Eye (tissue), 1 donor: ENCODE measurements at places on chromosomes 16 and 17.

DNA sequence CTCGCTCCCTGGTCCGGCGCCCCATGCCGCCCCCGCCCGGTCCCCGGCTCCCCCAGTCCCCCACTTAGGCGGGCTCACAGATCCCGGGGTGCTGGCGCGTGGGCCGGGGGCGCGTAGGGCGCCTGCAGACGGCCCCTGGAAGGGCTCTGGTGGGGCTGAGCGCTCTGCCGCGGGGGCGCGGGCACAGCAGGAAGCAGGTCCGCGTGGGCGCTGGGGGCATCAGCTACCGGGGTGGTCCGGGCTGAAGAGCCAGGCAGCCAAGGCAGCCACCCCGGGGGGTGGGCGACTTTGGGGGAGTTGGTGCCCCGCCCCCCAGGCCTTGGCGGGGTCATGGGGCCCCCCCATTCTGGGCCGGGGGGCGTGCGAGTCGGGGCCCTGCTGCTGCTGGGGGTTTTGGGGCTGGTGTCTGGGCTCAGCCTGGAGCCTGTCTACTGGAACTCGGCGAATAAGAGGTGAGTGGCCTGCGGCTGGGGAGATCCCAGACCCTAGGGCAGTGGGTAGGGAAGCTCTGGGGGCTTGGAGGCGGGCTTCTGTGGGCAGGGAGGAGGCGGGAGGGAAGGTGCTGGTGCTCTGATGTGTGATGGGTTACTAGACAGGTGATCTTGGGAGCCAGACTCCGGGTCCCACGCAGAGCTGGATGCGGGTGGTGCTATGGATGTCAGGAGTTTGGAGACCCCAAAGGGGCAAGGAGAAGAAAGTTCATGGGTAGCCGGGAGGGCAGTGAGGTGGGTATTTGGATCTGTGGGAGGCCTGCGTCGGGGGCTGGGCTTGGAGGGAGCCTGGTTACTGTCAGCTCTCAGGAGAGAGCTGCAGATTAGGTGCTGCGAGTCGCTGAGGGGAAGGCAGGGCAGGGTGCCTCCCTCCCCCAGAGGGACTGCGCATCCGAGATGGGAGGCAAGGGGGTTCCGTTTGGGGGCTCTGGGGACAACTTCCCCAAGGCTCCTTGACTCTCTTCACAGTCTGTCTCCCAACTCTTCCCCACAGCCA is 560 bp downstream of the EFNB3 start:
- DNase-seq = peak; percentile 56

DNA sequence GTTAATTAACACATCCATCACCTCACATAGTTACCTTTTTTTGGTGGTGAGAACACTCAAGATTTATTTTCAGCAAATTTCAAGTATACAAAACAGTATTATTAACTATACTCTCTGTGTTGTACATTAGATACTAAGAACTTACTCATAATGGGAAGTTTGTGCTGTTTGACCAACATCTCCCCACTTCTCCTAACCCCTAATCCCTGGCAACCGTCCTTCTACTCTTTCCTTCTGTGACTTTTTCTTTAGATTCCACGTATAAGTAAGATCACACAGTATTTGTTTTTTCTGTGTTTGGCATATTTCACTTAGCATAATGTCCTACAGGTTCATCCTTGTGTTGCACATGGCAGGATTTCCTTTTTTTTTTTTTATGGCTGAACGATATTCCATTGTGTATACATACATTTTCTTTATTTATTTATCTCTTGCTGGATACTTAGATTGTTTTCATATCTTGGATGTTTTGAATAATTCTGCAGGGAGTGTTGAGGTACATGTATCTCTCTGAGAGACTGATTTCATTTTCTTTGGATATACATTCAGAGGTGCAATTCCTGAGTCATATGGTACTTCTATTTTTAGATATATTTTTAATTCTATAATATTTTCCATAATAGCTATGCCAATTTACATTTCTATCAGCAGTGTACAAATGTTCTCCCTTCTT is 19.0 kb downstream of the PPM1D start:
- DNase-seq = no peak

DNA sequence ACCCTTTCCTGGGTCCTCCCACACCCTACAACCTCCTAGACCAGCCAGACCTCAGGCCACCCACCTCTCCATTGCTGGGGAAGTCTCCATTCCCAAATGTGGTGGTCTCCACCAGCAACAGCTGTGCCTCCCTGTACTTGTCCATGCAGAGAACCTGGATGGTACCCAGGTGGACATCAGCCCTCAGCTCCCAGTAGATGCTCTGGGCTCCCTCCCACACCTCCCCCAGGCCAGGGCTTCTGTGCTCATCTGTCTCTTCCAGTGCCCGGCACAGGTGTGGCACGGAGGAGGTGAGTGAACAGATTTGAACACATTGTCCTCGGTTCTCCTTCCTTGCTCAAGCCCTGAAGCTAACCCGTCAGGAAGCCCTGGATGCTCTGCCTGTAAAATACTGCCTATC is 34.6 kb downstream of the LGALS9 start:
- no peak for DNase-seq

DNA sequence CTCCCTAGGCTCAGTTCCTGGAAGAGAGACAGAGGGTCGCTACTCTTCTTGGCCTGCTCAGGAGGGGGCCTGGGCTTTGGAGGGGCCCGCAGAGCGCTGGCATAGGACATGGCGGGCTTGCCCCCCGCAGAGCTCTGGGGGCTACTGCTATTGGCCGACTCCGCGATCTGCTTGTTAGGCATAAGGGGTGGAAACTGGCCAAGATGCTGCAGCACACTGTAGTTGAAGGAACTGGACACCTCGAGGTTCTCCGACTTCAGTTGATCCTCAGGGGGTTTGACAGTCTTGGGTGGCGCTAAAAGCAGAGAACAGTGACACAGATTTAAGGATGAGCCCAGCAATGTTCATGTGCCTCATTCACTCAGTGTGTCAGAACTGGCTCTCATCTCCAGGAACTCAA is 33.9 kb downstream of the CACNG1 start:
- no peak for DNase-seq

DNA sequence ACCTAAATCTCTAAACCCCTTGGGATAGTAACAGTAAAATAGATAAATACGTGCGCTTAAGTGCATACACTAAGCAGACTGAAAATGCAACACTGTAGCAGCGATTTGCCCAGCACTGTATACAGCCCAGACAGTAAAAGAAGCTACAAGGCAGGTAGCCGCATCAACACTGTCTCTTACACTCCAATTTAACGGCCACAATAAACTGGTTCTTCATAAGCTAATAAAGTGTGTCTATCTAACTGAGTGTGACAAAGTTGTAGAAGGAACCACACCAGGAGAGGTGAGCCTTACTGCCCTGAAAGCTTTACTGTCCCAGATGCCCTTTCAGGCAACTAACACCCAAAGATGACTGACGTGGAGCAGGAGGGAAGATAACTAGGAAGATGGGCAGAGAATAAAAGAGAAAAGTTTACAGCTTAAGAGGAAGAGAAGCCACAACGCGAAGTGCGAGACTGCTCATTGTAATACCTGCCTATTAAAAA is 847 bp downstream of the ZDHHC7 start:
- no peak for DNase-seq

- no peak for DNase-seq
Measured at GRCh38 chr17:4444782-4445473, 11.2 kb downstream of the SPNS3 start.

DNA sequence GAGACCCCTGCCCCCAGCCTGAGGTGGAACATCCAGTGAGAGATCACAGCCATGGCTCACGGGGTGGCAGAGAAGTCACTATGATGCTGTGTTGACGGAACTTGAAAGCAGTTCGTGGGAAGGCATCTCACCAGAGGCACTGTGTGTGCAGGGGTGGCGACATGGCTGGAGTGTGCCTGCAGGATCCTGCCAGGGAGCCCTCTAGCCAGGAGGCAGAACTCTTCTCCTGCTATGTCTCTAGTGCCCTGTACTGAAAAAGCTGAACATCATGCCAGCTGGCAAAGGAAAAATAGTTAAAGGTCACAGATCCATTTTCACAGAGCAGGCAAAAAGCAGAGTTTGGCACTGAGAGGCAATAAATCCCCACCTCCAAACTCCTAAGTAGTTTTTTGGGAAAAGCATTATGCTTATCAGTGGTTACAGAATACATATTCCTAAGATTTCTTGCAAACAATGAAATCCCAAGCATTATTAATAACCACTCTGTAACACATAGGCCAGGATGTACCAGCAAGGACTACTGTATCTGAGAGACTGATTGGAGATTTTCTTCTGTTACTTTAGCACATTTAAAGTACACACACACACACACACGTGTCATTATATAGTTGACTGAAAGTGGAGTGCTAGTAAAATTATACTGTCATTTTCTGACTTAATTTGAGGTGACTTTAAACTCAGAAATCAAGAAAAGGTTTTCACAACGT is 36.8 kb downstream of the TNRC6C start:
- peak; percentile 23 for DNase-seq

DNA sequence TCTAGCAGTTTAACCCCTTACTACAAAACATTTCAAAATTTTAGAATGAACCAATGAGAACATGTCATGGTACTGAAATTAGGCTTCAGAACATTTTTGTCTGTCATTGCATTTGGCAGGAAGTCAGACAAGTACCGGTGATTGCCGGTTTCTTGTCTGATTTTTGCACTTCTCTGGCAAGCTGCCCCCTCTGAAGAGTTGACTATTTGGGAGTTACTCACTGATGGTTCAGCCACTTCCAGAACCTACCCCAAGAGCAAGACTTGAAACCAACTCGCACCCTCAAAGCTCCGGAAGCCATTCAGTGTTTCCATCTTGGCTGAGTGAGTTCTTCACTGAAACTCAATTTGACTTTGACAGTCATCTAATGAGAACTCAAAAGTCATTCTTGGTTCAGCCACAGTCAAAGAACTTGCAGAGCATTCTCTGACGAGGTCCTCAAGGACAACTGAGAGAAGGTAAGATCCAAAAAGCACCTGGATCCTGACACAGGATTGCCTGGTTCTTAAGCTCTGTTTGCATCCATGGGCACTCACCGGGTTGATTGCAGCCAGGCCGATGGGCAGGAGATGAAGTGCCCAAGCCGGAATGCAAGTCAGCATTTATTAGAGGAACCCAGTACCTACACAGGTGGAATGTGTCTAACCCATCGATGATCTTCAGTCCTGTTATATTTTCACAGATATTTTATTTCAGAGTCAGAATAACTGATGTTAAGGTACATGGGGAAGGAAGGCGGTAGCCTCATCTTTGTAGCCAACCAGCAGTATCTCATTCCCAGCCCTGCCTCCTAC is 93.6 kb downstream of the USP22 start:
- no peak for DNase-seq

DNA sequence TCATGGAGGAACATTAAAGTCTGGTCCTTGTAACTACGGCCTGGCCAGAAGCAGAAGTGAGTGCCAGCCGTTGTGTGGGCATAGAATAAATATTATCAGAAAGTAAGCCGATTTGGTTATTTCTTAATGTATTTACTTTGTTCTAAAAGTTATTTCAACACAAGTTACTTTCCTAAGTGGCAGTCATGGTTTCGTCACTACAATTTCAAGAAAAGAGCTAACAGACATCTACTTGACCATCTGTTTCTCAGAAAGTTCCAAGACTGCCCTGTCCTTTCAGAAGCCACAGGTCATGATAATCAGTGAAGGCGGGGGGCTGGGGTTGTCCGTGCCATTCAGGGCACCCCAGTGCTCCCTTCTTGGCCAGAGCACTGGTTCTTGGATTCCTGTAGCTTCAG is 14.9 kb upstream of the FASN start:
- no peak for DNase-seq

- DNase-seq = peak; percentile 36
Measured at GRCh38 chr16:4936181-4936990, 562 bp downstream of the PPL start.

GRCh38 chr16:69745232-69745612 is 9.5 kb downstream of the NOB1 start:
- DNase-seq = no peak

DNA sequence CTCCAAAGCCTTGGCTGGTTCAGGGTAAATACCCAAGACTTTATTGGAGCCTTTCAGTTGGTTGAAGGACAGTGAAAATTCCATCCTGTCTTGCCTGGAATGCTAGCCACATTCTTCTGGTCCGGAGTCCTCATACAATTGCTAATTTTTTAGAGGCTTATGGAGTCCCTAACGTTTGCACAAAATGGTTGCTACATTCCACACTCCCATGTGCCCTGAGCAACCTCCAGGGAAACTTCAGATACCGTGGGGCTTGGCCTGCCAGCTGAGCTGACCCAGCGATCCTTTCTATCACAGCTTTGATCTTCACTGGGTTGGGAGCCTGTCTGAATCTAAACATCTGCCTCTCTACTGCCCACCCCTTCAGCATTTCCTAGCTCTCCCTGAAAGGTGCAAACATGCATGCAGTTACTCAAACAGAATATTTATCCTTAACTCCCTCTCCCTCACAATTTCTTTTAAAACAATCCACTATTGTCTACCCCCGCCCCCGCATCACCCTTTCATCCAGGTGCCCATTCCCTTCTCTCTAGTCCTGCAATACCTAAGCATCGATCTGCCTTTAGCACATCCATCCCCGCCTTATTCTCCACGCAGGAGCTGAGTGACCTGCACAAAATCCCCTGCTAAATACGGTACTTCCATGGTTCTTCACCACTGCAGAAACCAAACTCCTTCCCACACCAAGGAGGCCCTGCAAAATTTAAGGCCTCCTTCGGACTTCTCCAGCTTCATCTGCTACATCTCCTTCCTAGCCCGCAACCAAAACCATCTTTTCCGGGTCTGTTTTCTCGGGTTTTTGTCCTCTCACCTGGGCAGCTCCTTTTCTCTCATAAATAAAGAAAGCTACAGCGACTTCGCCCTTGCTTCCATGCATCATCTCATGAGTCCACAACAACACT is 810 bp upstream of the GAN start:
- peak; percentile 19 for DNase-seq

DNA sequence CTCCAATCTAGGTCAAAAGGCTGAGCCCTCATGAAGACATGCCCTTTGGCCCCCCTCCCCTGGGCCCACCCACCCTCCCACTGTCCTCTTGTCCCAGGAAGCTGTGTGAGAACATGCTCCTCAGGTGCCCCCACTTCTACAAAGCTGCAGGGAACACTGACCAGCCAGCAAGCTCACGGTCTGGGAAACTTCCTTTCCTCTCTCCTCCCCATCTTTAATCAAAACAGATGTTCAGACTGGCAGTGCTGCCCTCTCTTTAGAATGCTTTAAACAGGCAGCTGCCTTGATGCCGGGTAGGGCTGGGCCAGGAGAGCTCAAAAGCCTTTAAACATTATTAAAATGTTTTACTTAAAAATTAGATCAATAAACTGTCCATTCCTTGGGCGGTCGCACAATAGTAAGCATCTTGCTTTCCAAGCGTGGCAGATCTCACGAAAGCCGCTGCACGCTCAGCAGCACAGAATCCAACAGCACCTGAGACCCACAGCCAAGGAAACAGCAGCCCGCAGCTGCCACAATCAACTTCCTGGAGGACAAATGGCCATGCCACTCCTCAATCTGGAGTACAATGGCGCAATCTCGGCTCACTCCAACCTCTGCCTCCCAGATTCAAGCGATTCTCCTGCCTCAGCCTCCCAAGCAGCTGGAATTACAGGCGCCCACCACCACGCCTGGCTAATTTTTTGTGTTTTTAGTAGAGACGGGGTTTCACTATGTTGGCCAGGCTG is 399.2 kb downstream of the SLC39A11 start:
- DNase-seq = no peak
